ENCODE measurements at places on chromosomes 7 and 10.

GRCh38 chr10:70615784-70616522, 13.4 kb upstream of the PRF1 start:
- DNase-seq = no peak

DNA sequence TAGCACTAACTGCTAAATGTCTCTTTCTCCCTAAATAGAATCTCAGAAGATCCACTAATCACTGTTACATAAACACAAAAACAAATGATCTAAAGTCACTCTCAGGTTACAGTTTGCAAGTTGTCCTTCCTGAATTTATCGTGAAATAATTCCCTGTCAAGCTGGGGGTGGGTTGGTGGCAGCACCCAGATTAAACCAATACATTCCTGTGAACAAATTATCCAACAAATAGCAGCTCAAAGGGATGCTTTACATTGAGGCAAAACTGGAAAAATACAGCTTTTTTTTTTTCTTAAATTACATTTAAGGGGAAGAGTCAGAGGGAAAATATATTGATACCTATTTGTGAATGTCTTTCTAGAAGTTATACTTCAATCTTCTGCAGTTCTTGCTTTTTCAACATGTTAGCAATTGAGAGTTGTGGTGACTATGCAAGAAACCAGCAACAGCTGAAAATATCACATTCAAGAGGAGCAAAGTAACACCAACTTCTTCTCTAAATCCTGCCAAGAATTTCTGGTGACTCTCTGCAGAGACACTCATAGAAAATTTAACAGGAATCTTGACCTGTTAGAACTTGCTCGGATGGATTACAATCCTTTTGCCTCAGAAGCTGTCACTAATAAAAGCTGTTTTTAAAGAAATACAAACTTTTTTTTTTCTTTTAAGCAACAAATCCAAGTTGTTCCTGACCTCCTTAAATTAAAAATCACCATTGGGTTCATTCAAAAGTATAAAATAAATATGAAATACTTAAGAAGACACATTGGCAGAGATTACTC, 18.9 kb downstream of the LMOD2 start:
- no peak for DNase-seq

DNA sequence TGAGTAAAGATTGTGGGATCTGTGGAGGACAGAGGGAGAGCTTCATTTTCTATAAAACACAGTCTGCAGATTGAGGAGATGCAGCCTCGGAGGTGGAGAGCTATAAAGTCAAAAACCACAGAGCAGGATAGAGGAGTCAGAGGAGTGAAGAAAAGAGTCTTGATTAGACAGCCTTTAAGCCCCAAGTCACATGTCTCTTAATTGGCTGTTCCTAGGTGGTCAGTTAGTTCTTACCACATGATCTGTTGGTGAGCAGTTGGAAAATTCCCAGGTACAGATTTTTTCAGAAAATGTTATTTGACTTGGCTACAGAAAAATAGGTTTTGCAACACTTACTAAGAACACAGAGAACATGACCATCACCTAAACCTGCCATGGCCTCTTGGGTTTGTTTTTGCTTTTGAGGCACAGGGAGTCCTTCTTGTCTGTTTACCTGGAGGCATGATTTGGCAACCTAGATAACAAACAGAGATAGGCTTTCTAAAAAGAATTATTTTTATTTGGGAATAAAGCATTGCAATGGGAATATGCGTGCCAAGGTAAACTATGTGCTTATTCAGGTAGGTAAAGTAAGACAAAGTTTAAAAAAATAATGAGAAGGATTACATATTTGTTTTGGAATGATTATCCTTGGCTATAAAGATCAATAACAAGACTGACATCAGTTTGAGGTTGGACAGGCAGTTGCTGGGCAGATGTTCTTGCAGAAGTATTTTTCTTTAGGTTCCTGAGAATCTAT, 604 bp upstream of the CYP3A43 start:
- no peak for DNase-seq

DNA sequence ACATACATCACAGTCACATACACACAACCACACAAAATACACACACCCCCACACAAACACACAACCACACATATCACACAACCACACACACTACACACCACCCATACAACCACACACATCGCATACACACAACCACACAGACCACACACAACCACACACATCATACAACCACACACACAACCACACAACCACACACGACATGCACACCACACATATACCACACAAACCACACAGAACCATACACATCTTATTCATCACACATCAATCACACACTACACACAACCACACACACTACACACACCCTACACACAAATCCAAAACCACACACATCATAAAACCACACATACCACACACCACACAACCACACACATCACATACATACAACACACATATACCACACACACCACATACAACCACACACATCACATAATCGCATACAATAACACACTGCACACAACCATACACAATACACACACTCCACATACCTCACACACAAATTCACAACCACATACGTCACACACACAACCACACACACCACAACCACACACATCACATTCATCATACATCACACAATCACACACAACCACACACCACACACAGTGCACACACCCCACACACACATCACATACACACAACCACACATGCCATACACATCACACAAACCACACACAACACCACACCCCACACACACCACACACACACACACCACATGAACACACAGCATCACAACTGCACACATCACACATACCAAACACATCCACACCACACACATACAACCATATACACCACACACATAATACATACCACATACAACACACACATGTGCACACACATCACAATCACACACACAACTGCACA, 30.4 kb downstream of the GPRIN2 start:
- DNase-seq = no peak

GRCh38 chr10:73545357-73545756, 45.8 kb downstream of the USP54 start:
- no peak for DNase-seq

DNA sequence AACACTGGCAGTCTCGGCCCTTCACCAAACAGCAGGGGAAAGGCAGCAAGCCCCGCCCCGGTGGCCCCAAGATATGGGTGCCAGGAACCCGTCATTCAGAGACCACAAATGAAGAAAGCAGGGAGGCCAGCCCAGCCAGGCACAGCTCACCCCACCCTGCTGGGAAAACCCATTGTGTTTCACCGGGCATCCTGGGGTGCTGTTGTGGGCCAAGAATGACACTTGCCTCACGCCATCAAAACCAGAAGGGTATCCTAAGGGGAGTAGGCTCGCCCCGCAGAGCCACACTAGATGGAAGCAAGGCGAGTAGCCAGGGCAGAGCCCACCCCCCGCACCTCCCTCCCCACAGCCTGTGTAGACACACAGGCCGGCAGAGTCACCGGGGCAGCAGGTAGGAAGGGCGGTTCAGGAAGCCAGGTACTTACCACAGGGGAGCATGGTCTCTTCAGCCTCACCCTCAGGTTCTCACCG, 72.5 kb upstream of the KCNMA1 start:
- DNase-seq = no peak

DNA sequence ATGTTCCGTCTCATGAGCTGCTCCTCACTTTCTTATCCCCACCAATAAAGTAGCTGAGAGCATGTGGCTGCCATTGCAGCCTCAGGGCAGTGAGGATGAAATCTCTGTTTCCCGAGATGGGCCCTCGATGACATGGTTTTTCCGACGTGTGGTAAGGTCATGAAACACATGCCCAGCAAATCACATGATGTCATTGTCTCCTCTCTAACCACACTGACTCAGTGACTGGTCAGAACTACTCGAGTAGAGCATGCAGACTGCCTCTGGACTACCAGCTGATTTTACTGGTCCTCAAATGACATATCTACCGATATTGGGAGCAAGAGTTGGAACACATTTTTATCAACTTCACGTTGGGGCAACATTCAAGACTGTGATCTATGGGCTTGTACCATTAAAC, 786.1 kb downstream of the CNTNAP2 start:
- no peak for DNase-seq

- no peak for DNase-seq
Observed at GRCh38 chr7:41930538-41931262, 227.8 kb upstream of the INHBA start.

DNA sequence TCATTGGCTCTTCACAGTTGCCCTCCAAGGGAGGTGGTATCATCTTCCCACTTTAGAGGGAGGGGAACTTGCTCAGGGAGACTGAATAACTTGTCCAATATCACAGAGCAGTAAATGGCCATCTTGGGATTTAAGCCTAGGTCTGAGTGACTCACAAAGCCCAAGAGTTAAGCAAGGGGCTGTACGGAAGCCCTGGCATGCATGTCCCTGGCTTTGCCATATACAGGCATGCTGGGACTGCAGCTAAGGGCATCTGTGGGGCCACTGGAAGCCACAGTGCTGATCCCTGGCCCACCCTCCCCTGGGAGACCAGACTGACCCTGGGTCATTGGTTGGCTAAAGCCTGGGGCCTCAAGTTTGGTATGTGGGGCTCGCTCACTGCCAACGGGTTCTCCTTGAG, 3.1 kb downstream of the VSIR start:
- DNase-seq = no peak

GRCh38 chr7:46932676-46933424, 649.1 kb downstream of the TNS3 start:
- DNase-seq = no peak

- no peak for DNase-seq
Observed at GRCh38 chr10:132528064-132528691, 9.4 kb upstream of the INPP5A start.

DNA sequence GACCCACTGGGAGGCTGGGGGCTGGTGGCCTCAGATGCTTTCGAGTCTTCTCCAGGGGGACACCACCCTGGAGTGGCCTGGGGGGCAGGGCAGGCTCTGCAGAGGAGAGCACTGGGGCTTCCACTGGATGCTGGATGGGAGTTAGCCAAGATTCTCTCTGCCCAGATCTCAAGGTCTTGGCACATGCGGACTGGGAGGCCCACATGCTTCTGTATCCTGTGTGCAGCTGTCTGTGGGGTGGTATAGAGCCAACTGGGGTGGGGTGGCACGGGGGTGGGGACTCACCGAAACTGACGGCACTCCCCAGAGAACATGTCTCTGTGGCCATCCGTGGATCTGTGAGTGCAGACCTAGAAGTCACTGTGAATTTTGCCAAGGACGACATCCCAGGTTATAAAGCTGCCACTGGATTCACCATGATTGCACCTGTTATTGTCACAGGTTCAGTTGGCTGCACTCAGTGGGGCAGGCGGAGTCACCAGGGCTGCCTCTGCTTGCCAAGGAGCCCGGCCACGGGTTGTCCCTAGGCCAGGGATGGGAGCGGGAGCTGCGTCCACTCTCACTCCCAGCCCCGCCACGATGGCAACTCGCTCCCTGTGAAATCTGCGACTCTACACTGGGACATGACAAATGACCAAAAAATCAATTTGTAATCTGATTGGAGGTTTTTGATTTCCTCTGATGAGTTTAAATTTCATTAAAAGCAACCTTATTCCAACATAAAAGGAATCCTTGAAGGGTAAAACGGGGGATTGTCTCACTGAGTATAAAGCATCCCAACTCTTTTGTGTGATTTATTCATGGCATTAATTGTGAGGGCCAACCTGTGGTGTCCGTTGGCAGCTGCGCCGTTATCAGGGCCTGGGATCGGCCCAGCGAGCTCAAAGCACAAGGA, 131.3 kb downstream of the EBF3 start:
- DNase-seq = peak; percentile 57

GRCh38 chr10:17033529-17034260, 95.9 kb downstream of the CUBN start:
- no peak for DNase-seq

GRCh38 chr7:43303740-43304241, 191.3 kb downstream of the HECW1 start:
- DNase-seq = no peak

- DNase-seq = no peak
Observed at GRCh38 chr10:36254199-36254598, 612.1 kb upstream of the FZD8 start.

GRCh38 chr10:20004087-20004523, 187.9 kb downstream of the PLXDC2 start:
- no peak for DNase-seq

DNA sequence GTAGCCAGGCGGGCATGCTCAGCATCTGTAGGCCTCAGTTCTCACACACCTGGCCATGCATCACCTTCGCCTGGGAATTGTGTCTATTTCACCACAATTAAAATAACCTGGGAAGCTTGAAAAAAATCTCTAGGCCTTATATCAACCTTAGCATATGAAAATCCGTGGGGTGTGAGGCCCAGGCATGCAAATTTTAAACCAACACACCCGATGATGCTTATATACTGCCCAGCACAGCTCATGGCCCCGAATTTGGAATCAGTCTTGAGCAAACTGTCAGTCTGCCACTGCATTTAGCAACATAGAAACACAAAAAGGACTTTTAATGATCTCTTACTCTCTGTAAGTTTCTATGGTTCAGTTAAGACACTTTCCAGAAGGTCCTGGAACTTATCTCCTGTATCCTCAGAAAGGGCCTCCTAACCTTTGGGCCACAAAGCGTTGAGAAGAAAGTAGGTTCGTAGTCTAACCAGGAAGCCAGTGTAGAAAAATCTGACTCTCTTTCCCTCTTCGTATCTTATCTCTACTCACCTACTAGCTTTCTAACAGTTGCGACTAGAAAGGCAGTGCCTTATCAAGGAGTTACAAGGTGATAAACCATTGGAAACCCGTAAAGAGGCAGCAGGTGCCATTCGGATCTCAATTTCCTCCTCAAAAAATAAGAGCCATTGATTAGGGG, 12.0 kb upstream of the DMBT1 start:
- no peak for DNase-seq

DNA sequence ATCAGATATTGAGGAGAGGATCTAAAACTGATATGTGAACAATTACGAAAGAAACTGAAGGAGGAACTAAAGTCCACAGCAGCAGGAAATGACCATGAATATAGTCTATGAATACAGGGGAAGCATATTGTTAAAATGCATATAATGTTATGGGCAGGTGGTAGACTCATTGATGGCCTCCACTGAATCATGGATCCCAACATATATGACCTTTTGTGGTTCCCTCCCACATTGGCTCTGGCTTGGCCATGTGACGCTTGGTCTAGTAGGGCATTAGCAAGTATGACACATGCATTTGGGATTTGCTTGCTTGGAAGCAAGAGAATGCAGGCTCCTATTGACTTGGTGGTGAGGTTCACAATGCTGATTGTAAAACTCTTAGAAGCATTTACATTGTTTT, 55.2 kb upstream of the RAB18 start:
- no peak for DNase-seq

DNA sequence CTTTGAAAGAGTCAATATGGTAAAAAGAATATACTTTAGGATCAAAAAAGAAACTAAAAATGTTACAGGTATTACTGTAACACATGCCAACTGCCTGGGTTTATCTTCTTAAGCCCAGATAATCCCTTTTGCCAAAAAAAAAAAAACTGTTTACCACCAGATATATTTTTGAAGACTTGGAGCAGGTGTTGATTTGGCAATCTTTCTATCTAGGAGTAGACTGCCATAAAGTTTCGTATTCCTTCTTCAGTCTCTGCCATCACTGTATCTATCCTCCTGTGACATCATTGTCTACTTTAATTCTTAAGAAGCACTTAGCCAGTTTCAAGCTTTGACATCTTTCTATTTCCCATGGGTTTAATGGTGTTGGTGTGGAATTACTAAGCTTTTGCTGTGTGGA, 161.0 kb downstream of the ST7 start:
- no peak for DNase-seq

GRCh38 chr10:125093199-125093973, 67.0 kb downstream of the CTBP2 start:
- no peak for DNase-seq

Measured in DMS153 (cell line).